Muscle of leg (tissue), 16 donors: ENCODE measurements at places on chromosomes 4 and X.

DNA sequence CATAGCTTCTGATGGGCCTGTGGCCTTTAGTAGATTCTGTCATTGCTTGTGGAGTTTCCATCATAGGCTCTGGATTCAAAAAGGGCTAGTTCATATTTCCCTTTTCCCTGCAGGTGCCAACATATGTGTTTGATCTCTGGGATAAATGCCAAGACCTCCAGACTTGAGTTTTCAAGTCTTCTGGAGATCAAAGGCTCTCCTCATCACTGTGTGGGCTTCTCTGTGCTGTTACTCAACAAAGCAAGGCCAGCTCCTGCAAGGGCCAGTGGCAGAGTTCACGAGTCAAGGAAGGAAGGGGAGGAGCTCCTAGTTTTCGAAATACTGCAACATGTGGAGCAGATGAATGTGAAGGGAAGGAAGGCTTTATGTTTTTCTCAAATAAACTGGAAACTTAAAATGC lies 62.7 kb upstream of the SCML1 start:
- peak; percentile 24 for DNase-seq

DNA sequence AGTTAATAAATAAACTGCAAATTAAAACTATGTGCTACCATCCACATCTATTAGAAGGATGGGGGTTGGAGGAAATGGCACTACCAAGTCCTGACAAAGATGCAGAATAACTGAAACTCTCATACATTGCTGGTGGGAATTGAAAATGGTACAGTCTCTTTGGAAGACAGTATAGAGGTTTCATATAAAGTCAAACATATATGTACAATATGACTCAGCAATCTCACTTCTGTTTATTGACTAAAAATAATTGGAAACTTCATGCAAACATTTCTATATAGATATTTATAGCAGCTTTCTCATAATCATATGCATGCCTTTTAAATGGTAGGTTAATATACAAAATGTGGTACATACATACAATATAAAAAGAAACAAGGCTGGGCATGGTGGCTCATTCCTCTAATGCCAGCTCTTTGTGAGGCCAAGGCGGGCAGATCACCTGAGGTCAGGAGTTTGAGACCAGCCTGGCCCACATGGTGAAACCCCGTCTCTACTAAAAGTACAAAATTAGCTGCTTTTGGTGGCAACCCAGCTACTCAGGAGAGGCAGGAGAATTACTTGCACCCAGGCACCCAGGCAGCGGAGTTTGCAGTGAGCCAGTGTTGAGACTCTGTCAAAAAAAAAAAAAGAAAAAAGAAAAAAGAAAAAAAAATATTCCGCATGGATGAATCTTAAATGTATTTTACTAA lies 225.0 kb upstream of the CXXC4 start:
- no peak for DNase-seq

- peak; percentile 76 for DNase-seq
Measured at GRCh38 chr4:184329659-184330400, 112.2 kb upstream of the ENPP6 start.

GRCh38 chr4:605702-606425 lies 19.5 kb upstream of the PDE6B start:
- DNase-seq: no peak

GRCh38 chr4:137572163-137572562 lies 39.9 kb upstream of the PCDH18 start:
- no peak for DNase-seq

DNA sequence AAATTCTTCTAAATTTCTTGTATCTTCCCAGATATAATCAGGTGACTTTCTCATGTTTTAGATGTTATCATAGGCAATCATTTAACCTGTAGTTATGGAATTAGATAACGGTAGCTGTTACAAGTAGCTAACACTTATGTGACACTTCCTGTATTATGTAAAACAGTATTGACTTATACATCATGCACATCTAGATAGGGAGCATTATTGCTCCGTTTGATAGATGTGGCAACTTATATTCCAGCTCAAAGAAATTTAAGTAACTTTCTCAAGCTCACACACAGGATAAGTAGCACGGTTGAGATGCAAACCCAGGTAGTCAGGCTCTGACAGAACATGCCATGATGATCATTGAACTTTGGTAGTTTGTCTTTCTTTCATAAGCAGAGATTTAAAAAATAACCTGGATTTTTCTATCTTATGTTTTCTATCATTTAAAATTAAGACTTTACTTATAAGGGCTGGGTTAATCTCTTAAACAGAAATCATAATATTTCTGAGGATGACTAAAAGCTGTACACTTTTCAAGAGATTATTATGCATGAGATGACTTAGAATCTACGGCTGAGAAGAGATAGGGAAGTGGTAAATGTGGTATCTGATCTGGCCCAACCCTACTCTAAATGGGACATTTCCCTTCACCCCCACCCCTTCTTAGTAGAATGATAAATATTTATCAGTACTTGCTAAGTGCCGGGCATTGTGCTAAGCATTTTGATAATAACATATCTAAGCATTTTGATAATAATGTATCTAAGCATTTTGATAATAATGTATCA lies 69.1 kb upstream of the HPGD start:
- no peak for DNase-seq

- DNase-seq: no peak
Measured at GRCh38 chr4:182644683-182645050, 272.5 kb downstream of the DCTD start.

DNA sequence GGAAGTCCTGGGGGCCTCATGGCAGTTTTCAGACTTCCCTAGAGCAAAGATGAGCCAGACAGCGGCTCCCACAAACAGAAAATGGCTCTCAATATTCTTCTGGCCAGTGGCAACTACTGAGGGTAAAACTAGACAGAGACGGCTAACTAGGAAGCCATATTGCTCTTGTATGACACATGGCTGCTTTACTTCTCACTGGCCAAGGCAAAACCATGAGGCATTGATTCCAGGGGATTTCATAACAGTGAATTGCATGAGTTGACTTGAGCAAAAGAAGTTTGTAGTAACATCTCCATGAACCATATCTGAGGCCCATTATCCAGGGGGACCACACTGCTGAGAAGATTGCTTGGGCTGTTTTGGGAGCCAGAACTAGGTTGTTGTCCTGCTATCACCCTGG lies 13.7 kb upstream of the TLR8 start:
- no peak for DNase-seq

GRCh38 chr4:37793562-37793961 lies 32.9 kb upstream of the PGM2 start:
- DNase-seq: peak; percentile 15

DNA sequence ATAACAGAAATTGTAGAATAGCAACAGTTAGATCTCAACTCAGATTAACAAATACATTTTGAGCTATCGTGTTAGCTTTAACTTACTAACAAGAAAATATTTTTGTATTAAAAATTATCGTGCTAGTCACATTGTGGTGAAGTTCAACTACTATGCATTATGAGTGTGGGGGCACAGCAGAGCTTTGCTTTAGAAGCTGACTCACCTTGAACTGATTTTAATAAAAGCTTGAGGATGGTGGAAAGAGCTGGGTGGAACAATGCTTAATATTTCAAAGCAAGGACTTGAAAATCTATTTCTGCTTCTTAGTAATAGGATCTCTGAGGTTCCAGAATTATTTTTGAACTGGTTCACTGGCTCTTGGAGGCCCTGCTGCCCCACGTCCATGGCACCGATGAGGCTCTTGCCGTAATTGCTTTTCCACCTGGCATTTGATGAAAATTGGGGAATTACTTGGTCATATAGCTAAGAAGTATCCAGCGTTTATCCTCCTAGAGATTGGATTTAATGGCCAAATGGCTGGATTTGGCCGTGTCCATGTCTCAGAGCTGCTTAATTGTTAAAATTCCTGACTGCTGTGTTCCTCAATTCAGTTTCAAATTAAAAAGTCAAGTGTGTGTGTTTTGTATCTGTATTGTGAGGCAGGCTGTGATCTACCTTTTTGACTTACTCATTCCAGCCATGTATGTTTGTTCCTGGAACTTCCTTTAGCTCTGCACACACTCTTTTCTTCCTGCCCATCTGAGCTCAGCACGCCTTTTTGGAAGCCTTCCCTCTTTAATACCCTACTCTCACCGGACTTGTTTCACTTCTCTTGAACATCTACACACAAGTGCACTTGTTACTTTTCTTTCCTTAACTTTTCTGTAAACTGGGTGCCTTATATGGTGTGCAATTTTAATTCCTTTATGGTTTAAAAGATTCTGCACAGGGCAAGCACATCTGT lies 66.6 kb upstream of the LIMCH1 start:
- DNase-seq: peak; percentile 82

- DNase-seq: no peak
Measured at GRCh38 chrX:39211501-39211900, 410.2 kb downstream of the MID1IP1 start.

DNA sequence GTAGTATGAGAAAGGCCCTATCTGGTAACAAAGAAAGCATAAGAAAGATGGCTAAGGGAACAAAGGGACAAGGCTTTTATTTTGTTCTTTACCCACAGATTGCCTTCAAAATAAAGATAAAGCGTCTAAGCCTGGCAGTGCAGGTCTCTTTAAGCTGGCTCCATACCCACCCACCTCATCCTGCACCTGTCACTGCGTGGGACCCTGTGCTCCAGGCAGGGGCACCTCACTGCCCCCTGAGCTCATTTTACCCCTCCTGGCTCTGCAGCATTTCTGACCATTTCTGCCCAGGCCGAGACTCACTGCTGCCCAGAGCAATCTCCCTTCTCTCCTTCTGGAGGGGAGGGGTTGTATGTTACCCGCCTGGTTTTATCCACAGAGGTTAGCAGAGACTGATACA lies 1.7 kb upstream of the CYP4V2 start:
- DNase-seq: no peak
